ENCODE measurements at places on chromosomes 2 and 18. TPM values are rescaled to one million over a fixed set of nuclear protein-coding genes. Genes with fewer than 3 reads are reported as not detected.

GRCh38 chr18:67232991-67233390 lies 283.5 kb downstream of the DSEL start:
- DNase-seq, result no peak

DNA sequence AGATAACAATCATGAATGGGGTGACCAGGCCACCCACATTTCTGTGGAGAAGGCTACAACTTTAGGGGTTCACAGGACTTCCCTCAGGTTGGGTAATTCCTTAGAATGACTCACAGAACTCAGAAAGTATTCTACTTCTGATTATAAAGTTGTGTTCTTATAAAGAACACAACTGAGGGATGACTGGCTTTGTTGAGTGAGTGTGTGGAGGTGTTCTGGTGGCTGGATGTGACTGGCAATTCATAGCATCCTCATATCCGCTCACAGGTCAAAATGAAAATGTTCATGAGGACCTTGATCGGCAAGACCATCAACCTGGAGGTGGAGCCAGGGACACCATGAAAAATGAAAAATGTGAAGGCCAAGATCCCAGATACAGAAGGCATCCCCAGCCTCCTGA lies 143.3 kb upstream of the CAB39 start:
- no peak for DNase-seq

DNA sequence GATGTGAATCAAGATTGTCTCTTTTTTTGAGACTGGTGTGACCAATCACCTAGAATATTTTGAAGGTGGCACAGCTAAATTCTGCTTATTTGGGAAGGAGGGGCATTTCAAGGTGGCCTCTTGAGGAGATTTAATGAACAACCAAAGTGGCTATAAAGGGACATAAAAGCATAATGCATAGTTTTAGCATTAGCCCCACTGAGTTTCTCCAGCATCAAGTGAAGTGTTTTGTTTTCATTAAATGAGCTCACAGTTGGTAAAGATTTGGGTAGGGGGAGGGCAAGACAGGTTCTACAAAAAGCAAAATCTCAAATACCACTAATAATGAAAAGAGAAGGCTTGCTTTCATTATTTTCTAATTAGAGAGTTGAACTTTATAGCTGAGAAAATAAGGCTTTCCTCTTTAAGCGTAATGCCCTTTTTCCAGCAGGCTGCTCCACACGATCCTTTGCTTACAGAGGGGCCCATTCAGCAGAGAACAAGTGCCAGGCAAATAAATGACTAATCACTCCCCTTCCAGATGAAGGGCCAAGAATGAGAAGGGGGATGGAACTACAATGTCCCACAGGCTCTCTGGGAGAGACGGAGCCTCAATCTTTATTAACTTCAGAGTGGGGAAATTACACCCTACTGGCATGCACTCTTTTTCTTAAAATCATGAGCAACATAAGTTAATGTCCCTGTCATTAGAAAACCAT lies 35.9 kb downstream of the LHCGR start:
- no peak for DNase-seq

The TGFA gene
- 9.2 TPM for total RNA-seq
